Muscle of leg (tissue), 16 donors: ENCODE measurements at places on chromosomes 5 and 9. TPM values are rescaled to one million over a fixed set of nuclear protein-coding genes. Genes with fewer than 3 reads are reported as not detected.

Gene PCDHGA4
- polyA plus RNA-seq: 1.6 TPM

Gene SLC2A6
- 1.4 TPM for polyA plus RNA-seq

Gene MORN5
- not detected for polyA plus RNA-seq

Gene GZMA
- 0.49 TPM for polyA plus RNA-seq

GRCh38 chr5:179373101-179373934 is 28.1 kb upstream of the ADAMTS2 start:
- H3K27ac ChIP-seq: no peak overlapping the region
- H3K4me3 ChIP-seq: no peak overlapping the region
- DNase-seq: no peak
- H3K36me3 ChIP-seq: no peaks in the 10 kb centered on the region
- peaks cover 2% of the 10 kb centered on the region for H3K27me3 ChIP-seq

DNA sequence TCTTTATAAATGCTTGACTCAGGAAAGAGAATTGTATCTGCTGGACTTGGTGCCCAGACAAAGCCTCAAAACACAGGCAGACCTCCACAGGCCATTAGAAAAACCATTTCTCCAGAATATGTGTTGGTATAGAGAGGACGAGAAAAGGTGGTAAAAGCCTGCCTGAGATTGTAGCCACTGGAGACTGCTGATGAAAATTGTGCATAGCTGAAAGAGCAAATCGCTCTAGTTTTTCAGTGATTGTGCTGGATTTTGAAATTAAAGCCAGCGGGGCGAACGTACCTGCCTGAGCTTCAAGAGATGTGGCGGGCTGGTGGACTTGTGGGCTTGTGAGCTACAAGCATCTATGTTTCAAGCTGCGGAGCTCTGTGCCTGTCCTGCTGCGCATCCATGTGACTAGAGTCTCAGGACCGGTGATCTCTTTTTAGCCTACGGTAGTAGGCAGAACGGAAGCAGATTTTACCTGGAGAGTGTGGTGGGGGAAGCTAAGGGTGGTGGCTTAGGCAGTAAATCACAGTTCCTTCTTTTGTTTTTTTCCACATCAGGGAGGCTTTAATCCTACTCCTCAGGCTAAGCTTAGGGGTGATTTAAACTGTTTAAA is 193.6 kb downstream of the SREK1 start:
- DNase-seq: no peak
- no peak overlapping the region for H3K27ac ChIP-seq
- H3K4me3 ChIP-seq: no peak overlapping the region

- H3K27me3 ChIP-seq: no peaks in the 10 kb centered on the region
- no peak overlapping the region for H3K27ac ChIP-seq
These were observed 146.2 kb upstream of the RASA1 start for GRCh38 chr5:87121304-87122150.

DNA sequence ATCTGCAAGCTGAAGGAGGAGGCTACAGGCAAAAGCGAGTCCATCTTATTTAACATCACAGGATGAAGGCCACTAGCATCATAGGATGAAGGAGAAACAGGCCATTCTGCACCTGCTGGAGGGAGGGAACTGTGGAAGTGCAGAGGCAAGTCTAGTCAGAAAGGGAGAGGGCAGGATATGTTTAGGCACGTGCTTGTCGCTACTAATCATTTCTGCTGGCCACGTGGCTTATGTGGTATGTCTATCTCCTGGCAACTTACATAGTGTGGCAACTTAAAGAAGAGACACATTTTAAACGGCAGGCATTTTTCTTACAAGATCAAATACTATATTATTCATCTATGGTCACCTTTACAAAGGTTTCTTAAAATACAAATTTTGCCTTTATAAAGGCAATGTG is 74.0 kb downstream of the GNAQ start:
- no peaks in the 10 kb centered on the region for H3K36me3 ChIP-seq
- H3K27me3 ChIP-seq: no peaks in the 10 kb centered on the region
- peaks cover 6% of the 10 kb centered on the region for H3K4me1 ChIP-seq
- H3K27ac ChIP-seq: no peak overlapping the region
- no peak for DNase-seq
- H3K4me3 ChIP-seq: no peak overlapping the region

GRCh38 chr9:124479947-124480620 is 27.1 kb downstream of the NR5A1 start:
- H3K36me3 ChIP-seq: no peaks in the 10 kb centered on the region
- H3K4me1 ChIP-seq: peaks cover 11% of the 10 kb centered on the region
- peaks cover 79% of the 10 kb centered on the region for H3K27me3 ChIP-seq
- H3K4me3 ChIP-seq: no peak overlapping the region

DNA sequence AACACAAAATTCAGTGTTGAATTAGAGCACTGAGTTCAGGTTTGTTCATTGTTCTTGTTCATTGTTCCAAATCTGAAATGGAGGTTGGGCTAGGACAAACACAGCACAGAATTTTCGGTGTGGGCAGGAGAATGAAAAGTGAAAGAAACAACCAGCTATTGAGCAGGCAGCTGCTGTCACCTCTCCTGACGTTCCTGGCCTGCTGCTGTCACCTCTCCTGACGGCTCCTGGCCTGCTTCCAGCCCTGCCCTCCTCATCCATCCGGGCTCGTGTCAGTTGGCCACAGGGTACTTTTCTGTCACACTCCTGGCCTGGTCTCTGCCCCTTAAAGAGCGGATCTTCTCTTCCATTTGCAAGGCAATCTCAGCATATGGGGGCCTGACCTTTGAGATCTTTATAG is 45.2 kb upstream of the CKMT2 start:
- H3K27me3 ChIP-seq: no peaks in the 10 kb centered on the region
- peaks cover 4% of the 10 kb centered on the region for H3K4me1 ChIP-seq
- DNase-seq: peak; percentile 18
- no peak overlapping the region for H3K4me3 ChIP-seq

DNA sequence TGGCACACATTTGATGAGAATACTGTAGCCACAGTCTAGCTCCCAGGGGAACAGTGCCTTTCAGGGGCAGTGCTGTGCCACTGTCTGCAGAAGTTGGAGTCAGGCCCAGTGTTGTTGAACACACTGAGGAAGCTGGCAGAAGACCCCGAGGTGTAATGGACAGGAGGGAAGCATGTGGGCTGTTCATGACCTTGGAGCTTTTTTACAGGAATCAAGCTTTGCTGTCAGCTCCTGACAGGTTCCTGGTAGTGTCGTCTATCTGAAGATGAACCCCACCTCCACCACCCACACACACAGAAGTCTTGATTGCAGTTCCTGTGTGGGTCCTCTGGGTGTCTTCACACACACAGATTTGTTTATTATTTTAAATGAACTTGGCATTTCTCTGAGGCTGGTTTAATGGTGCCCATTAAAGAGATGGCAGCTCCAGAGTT is 40.3 kb upstream of the TNFAIP8 start:
- H3K4me3 ChIP-seq: no peak overlapping the region
- no peaks in the 10 kb centered on the region for H3K4me1 ChIP-seq
- H3K36me3 ChIP-seq: no peaks in the 10 kb centered on the region

- H3K4me3 ChIP-seq: no peak overlapping the region
- peaks cover 17% of the 10 kb centered on the region for H3K36me3 ChIP-seq
- peak overlapping the region; percentile 66 for H3K27ac ChIP-seq
- H3K4me1 ChIP-seq: peaks cover 31% of the 10 kb centered on the region
These were observed 25.8 kb downstream of the AFAP1L1 start for GRCh38 chr5:149297340-149298025.

- no peak overlapping the region for H3K4me3 ChIP-seq
- H3K4me1 ChIP-seq: peaks cover 31% of the 10 kb centered on the region
- DNase-seq: peak; percentile 55
- H3K27me3 ChIP-seq: no peaks in the 10 kb centered on the region
These were observed 27.3 kb downstream of the AFAP1L1 start for GRCh38 chr5:149298842-149299404.

- DNase-seq: no peak
- H3K36me3 ChIP-seq: no peaks in the 10 kb centered on the region
- no peak overlapping the region for H3K27ac ChIP-seq
- no peaks in the 10 kb centered on the region for H3K27me3 ChIP-seq
- no peak overlapping the region for H3K4me3 ChIP-seq
These were observed 543.2 kb upstream of the ZNF608 start for GRCh38 chr5:125289606-125290005.

DNA sequence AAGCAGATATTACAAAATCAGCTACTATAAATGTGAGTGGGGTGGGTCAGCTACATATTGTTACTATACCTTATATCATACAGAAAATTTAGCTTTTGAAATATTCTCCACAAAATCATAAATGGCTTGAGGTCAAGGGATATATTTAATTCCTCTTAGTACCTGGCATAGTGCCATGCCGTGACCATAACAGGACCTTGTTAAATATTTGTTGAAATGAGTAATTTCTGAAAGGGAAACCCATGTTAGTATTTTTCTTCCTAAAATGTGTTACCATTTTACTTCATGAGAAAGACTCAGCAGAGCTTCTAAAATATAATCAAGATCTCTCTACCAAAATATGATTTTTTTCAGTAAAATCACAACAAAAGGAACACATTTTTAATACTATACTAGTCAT is 14.8 kb downstream of the ATP10B start:
- no peaks in the 10 kb centered on the region for H3K4me1 ChIP-seq
- H3K36me3 ChIP-seq: no peaks in the 10 kb centered on the region
- no peak overlapping the region for H3K4me3 ChIP-seq
- DNase-seq: no peak
- no peak overlapping the region for H3K27ac ChIP-seq
- H3K27me3 ChIP-seq: no peaks in the 10 kb centered on the region

DNA sequence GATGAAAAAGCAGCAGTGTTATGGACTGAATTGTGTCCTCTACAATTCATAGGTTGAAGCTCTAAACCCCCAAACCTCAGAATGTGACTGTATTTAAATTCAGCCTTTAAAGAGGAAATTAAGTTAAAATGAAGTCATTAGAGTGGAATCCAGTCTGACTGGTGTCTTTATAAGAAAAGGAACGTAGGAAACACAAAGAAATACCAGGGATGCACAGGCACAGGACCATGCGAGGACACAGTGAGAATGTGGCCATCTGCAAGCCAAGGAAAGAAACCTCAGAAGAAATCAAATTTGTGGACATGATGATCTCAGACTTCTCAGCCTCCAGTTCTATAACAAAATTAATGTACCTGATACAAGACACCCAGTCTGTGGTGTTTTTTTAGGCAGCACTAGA is 971.2 kb upstream of the CDH9 start:
- H3K27ac ChIP-seq: no peak overlapping the region
- DNase-seq: no peak
- H3K36me3 ChIP-seq: no peaks in the 10 kb centered on the region
- no peaks in the 10 kb centered on the region for H3K4me1 ChIP-seq
